ENCODE measurements at places on chromosomes 7 and 10. TPM values are rescaled to one million over a fixed set of nuclear protein-coding genes. Genes with fewer than 3 reads are reported as not detected.
A peak's percentile ranks its signal among the peaks of the same experiment; 100 is the strongest.

SUFU gene
- total RNA-seq = 0.79 TPM

SVOPL gene
- under 0.01 TPM for total RNA-seq

GRCh38 chr10:114940735-114941134 lies 2.7 kb downstream of the TRUB1 start:
- DNase-seq = peak; percentile 32

- no peak for DNase-seq
Observed at GRCh38 chr7:106774768-106775551, 90.1 kb upstream of the PIK3CG start.

- DNase-seq = peak; percentile 5
Observed at GRCh38 chr7:130037703-130038102, 13.5 kb downstream of the ZC3HC1 start.

GRCh38 chr10:108425283-108425964 lies 1260.9 kb upstream of the SORCS1 start:
- no peak for DNase-seq

DNA sequence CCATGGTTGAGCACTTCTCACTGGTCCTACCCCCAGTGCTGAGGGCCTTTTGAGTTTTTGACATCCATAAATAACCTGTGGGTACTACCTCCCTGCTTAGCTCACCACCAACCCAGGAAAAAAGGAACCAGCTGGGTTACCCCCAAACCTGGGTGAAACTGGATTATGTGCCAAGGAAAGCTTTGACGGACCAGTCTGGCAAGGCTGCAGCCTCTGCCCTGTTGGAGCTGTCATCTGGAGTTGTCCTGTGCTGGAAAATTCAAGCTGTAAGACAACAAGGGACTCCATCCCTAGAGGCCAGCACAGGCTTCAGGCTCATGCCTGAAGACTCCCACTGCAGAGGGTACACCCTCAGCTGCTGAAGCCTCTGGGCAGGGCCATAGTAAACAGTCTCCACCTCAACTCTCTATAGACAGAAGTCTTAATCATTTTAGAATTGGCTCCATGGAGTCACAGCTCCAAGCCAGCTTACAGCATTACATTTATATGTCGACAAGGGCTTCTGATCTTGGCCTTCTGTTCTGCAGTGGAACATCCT lies 115.5 kb upstream of the AFAP1L2 start:
- DNase-seq = peak; percentile 46

- no peak for DNase-seq
Observed at GRCh38 chr7:1936531-1937251, 266.6 kb downstream of the ELFN1 start.

- no peak for DNase-seq
Observed at GRCh38 chr7:36210291-36210922, 57.4 kb downstream of the EEPD1 start.

DNA sequence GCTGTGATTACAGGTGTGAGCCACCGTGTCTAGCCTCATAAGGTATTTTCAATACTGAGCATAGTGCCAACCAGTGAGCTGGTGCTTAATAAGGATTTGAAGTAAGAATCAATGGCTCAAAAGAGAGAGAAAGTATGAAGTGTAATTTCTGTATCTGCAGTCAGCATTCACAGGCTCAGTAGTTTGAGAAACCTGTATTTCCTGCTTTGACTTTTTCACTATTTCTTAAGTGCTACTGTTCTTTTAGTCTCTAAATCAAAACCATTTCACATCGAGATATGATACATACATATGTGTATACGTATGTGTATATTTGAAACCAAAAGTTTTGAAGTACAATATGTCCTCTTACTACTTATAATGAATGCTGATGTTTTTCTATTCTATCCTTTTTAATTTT lies 189.9 kb downstream of the PPP1R9A start:
- DNase-seq = no peak
